ENCODE measurements at places on chromosomes 6 and 20.

- DNase-seq, result no peak
These were observed 21.8 kb upstream of the MYLK2 start for GRCh38 chr20:31797364-31797763.

GRCh38 chr6:152259234-152259633, 377.9 kb downstream of the SYNE1 start:
- no peak for DNase-seq

DNA sequence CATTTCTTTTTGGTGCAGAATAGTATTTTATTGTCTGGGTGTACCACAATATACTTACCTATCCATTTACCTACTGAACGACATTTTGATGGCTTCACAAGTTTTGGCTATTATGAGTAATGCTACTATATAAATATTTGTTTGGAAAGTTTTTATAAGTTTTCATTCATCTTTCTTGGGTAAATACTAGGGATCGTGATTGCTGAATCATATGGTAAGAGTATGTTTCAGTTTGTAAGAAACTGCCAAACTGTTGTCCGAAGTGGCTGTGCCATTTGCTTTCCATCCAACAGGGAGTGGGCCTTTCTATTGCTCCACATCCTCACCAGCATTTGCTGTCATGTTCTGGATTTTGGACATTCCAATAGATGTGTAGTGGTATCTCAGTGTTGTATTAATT, 104.2 kb downstream of the CDYL start:
- DNase-seq, result no peak

DNA sequence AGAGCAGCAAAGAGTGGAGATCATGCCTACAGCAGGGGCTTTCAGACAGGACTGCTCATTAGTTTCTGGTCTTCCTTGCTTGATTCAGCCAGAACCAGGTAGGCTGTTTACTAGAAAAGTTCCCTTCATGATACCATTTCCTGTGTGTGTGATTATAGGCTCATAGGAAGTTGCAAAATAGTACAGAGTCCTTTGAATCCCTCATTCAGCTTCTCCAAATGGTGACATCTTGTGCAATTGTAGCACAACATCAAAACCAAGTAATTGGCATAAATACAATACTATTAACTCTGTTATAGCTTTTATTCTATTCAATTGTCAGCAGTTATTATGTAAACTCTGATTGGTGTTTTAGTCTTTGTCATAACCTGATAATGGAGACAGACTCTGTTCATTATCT, 347.3 kb upstream of the CDH4 start:
- DNase-seq, result no peak

- no peak for DNase-seq
These were observed 183.6 kb downstream of the SMOC2 start for GRCh38 chr6:168624540-168624939.

DNA sequence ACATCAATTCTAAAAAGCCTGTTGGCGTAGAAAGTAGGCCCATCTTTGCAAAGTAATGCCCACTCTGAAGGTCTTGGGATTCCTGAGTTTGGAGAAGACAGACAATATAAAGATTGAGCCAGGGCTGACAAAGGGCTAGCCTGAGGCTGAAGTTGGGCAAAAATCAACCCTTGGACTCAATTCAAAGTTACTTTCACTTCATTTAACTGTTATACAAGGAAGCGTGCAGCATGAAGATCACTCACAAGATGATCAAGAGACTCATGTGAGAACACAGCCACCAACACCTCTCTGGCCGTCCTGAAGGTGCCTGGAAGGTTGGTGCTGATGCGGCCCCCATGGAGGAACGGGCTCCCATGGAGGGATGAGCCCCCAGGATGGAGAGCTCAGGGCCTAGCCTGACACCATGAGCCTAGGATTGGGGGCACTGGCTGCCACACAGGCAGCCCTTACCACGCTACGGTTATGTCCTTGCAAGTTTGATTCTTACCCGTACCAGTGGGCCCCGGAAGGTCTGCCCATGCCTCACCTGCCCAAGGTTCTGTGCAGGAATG, 26.6 kb downstream of the FOXC1 start:
- DNase-seq, result no peak

- no peak for DNase-seq
These were observed 511.4 kb upstream of the FLRT3 start for GRCh38 chr20:14848806-14849205.

DNA sequence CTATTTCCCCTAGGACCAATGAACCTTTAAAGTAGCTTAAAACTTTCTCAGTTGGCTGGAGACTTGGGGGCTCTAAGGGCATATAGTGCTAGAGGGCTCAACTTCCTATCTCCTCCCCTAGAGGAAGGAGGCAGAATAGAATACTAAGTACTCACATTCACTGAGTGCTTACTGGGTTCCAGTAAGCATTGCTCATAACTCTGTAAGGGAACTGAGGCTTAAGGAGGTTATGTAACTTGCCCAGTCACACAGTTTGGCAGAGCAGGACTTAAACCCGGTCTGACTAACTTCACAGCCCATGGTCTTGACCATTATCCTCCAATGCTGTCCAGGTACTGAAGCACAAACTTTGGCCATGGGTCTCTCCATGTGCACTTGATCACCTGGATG, 12.5 kb downstream of the SESN1 start:
- no peak for DNase-seq

All from NCI-H2107 (cell line).